ENCODE measurements at places on chromosomes 7 and 10.

DNA sequence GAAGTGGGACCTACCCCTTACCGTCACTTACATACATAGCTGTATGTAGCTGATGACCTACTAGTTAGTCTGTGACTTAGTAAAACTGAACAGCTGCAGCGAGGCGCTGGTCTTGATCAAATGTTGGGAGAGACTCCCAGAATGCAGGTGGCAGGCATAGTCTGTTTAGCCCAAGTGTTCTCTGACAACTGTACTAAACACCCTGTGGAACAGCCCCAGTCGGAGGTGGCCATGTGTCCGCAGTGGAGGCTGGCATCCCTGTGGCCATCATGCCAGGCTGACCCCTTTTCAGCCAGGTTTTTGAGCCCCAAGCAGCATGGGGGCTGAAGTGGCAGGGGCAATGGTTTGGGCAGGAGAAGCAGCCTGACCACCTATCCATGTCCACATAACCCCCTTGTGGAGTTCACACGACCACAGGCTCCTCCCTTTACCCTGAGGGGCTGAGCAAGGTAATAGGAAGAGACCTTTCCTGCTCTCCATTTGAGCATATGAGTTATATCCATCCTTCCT, 7.2 kb downstream of the ADCY1 start:
- no peak for DNase-seq

- no peak for DNase-seq
Observed at GRCh38 chr10:20901110-20901509, 4.0 kb upstream of the NEBL start.

GRCh38 chr7:27547401-27547800, 115.3 kb downstream of the HIBADH start:
- DNase-seq, result no peak

- DNase-seq, result no peak
Observed at GRCh38 chr7:84175461-84175860, 19.1 kb downstream of the SEMA3A start.

DNA sequence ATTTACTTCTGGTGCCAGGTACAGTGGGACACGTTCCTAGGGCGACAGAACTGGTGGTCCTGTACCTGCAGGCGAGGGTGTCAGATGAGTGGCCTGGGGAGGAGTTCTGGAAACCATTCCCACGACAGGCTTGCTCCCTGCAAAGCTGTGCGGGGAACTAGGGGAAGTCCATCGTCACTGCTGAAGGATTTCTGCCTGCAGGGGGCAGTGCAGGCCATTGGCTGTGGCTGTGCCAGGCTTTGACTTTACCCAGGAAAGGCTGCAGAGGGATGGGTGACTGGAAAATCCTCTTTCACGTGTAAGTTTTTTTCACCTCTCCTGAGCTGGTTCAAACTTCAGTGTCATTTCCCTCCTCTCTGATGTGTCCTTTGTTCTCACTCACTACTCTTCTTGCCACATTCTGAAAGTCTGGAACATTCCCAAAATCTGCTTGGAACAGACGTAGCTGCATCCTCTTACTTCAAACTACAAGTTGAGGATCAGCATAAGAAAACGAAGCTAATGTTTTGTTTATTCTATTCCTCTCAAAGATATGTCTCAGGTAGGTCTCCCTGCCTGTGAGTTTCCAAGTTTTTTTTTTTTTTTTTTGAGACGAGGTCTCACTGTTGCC, 126.5 kb downstream of the SH2D4B start:
- DNase-seq, result peak; percentile 73

DNA sequence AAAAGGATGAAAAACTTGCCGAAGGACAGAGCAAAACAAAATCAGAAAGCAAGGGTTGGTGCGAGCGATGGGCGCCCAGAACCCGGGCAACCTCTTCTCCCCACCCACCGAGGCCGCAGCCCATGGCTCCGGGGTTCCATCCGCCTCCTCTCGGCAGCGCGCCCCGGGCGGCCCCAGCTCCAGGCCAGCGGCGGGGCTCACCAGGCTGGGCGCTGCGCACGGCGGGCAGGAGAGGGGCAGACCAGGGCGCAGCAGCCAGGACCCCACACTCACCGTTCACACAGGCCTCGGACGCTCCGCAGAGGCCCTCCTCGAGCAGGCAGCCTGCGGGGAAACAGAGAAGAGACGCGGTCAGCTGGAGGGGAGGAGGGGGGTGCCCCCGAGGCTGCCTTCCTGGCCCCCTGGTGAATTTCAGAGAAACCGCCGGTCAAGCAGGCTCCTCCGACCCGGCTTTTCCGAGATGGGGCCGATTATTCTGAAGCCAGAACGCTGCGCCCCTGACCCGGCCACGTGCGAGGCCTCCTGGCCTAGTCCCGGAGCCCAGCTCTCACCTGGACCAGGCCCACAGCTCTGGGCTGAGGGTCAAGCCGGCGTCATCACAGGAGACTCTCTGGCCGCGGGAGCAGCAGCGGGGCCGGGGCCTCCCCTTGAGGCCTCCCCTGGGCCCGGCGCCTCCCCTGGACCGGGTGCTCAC, 98.0 kb downstream of the PTPRN2 start:
- DNase-seq, result no peak

DNA sequence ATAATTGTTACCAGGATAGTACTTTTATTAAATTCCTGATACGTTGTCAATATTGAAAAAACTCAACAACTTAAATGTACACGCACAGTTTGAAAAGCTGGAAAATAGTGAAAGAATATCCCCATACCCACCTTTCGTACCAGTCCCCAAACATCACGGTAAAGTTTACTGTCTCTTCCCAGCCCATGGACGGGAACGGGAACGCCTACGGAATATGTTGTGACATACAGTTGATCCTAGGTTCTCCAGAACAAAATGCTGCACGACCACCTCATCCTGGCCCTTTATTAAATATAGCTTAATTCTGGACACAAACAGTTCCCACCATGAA, 527 bp upstream of the BCAP29 start:
- DNase-seq, result no peak

GRCh38 chr7:22663357-22663718, 63.7 kb upstream of the IL6 start:
- no peak for DNase-seq

GRCh38 chr7:42189535-42189934, 47.5 kb downstream of the GLI3 start:
- no peak for DNase-seq

DNA sequence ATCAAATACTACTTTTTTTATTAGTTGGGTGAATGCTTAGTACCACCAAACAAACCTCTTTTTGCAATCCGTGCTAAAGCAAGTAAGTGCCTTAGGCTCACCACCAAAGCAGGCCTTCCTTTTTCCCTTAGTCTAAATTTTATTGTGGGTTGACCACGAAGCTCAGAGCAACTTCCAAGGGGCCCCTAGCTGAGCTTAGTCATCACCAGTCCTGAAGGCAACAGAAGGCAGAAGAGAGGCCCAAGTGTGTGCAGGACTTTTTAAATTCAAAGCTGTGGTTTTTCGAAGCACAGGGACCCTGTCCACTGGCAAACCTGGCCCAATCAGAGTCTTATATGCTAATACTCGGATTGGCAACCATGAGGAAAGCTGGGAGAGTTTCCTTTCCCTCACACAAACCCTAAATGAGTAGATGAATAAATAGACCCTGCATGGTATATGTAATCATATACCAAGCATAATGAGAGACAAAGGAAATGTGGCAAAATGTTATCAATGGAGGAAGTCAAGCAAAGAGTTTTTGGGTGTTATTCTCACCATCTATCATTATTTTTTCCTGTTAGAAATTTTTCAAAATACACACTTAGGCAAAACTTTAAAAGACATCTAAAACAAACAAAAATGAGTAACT, 453.2 kb upstream of the GALNT17 start:
- DNase-seq, result no peak

DNA sequence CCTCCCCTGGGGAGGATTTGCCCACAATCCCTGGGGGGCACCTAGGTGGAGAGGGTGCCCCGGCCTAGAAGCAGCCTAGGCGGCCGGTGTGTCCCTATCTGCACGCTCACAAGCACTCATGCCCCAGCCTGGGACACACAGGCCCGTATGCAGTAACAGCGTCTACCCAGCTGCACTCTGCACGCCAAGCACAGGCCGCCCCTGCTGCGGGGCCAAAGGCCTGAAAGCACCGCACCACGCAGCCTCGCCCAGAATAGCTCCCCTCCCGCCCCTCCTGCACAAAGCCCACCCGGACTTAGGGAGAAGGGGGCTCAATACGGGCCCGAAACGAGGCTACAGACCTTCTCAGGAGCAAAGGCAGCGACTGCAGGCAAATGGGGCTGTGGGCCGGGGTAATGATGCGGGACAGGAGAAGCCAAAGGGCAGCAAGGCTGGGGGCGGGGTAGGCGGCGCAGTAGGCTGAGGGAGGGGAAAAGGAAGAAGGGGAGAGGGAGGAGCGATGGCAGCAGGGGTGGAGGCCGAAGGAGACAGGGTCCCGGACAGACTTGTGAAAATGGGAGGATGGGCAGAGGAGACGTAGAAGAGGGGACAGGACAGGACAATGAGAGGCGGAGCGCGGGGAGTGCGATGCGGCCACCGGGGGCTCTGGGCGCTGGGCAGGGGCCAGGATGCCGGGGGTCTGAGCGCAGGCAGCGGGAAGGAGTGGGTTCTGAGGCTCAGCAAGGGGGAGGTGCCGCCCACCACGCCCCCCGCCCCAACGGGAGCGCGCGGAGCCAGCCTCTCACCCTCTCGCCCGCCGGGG, 544 bp downstream of the GPRIN2 start:
- peak; percentile 5 for DNase-seq

- no peak for DNase-seq
Observed at GRCh38 chr10:1788401-1788800, 51.1 kb upstream of the ADARB2 start.

- DNase-seq, result no peak
Observed at GRCh38 chr7:7002418-7003062, 176.5 kb upstream of the CCZ1B start.

DNA sequence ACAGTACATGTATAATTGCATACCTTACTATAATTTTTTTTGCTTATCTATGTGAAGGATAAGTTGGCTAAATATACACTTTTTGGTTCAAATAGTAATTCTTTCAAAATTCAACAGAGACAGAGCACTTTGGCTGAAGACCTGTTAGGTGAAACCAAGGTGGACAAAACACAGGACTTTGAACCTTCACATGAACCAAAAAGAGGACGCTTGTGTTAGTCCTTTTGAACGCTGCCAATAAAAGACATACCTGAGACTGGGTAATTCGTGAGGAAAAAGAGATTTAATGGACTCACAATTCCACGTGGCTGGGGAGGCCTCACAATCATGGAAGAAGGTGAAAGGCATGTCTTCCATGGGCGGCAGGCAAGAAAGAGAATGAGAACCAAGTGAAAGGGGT, 4.7 kb upstream of the AGMO start:
- no peak for DNase-seq

- DNase-seq, result no peak
Observed at GRCh38 chr10:116708391-116708821, 34.0 kb downstream of the HSPA12A start.
